Dorsolateral prefrontal cortex (tissue), 122 donors: ENCODE measurements at places on chromosomes 1 and 21. TPM values are rescaled to one million over a fixed set of nuclear protein-coding genes. Genes with fewer than 3 reads are reported as not detected.

Gene LRRC71
- 0.25 TPM for total RNA-seq

Gene FCGR3A
- 18.6 TPM for total RNA-seq

Gene KCNE1
- total RNA-seq = 0.54 TPM

Gene WNT2B
- total RNA-seq = 13.1 TPM

Gene SLC6A17
- total RNA-seq = 95.2 TPM

Gene LRIF1
- 11.1 TPM for total RNA-seq

Gene SPATA46
- not detected for total RNA-seq

DNA sequence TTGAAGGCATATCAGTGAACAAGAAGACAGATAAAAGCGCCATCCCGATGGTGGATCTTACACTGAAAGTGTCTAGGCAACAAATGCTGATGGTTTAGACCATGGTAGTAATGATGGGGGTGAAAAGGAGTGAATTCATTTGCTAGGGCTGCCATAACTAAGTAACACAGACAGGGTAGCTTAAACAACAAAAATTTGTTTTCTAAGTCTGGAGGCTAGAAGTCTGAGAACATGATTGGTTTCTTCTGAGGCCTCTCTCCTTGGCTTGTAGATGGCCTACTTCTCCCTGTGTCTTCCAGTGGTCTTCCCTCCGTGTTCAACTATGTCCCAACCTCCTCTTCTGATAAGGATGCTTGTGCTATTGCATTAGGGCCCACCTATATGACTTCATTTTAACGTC is 13.4 kb upstream of the RAB3B start:
- no peak for DNase-seq

DNA sequence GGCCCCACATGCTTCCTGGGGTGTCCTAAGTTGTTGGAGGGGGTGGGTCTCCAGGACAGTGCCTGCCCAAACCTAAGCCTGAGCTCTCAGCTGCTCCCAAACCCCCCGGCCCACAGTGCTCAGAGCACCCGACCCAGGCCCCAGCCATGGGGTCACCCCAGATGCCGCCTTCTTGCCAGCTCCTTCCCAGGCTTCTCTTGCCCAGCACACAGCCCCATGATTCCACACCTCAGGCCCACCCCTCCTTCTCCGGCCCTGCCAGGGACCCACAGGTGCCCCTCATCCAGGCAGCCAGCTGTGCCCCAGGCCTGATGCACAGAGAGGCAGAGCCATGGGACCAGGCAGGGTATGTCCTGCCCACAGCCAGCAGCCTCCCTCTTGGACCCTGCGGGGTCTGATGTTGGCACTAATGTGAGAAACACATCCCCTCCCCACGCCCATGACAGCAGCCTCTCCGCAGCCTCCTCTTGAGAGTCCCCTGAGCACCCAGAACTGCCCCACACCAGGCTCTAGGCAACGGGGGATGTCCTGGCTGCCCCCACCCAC is 4.9 kb downstream of the WNT9A start:
- no peak for DNase-seq

GRCh38 chr1:71166178-71167173 is 85.6 kb upstream of the ZRANB2 start:
- DNase-seq = no peak

- no peak for DNase-seq
Measured at GRCh38 chr1:173409613-173410012, 67.5 kb upstream of the PRDX6 start.

DNA sequence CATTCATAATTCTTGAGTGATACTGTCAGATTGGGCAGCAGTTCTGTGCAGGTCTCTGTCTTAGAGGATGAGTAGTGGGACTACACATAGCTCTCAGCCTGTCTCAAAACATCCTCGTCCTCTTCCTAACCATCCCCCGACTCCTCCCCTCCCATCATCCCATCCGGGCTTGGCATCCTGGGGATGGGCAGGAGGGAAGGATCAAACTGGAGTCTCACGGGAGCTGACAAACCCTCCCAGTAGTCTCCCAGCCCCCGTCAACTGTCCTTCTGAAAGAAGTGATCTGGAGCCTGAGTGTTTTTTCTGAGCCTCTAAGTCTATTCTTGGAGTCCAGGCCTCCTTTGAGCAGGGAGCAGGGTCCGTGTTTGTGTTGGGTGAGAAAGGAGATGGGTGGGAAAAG is 102.0 kb downstream of the PAX7 start:
- no peak for DNase-seq

DNA sequence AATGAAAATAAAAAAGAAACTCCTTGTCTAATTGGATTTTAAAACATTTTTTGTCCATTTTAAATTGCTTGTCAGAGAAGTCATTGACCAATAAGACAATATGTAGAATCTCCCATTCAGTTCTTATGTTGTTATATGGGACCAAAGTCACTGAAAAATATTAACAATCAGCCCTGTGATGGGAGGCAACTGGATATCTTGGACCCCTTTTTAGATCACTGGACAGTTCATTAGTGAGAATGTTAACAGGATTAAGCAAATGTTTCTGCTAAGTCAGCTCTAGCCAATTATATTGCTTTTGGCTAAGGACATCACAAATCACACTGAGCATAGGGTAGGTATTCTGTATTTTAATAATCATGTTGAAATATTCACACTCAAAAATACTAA is 609.1 kb upstream of the USP24 start:
- DNase-seq = no peak

DNA sequence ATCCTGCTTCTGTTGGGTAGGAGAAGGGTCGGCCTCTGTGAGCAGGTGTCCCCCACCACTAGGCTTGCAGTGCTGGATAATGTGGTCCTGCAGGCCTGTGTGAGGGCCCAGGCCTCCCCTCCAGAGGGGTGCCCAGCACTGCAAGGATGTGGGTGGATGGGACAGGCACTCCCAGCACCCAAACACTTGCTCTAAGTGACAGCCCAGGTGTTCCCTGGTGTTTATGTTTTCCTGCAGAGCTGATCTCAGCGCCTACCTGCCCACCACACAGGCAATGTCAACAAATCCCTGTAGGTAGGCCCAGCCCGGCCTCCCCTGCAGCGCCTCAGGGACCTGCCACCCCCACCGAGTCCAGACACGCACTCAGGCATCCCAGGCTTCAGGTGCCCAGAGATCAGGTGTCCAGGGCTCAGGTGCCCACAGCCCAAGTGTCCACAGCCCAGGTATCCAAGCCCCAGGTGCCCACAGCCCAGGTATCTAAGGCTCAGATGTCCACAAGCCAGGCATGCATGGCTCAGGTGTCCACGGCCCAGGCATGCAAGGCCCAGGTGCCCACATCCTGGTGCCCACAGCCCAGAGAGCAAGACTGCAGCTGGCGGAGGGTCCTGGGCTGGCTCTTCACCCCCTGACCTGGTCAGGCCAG is 59.2 kb downstream of the WNT9A start:
- no peak for DNase-seq

- DNase-seq = no peak
Measured at GRCh38 chr1:8312235-8313218, 5.4 kb upstream of the SLC45A1 start.

DNA sequence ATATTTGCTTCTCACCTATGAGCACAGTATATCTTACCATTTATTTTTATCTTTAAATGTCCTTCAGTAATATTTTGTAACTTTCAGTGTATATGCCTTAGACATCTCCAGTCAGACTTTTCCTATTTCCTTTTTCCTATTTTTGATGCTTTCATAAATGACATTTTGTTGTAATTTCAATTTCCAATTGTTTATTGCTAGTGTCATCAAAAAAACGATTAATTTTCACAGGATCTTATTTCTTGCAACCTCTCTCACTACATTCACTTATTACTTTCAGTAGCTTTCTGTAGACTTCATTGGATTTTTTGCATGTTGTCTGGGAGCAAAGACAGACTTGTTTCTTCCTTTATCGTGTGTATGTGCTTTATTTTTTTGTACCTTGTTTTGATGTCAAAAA is 602.4 kb downstream of the AJAP1 start:
- DNase-seq = no peak
